ENCODE measurements at places on chromosomes 12 and 14. TPM values are rescaled to one million over a fixed set of nuclear protein-coding genes. Genes with fewer than 3 reads are reported as not detected.

- no peak for DNase-seq
Observed at GRCh38 chr12:948238-948637, 1.3 kb downstream of the RAD52 start.

HOXC4 gene
- total RNA-seq: 0.58 TPM

TMEM106C gene
- total RNA-seq: 13.1 TPM

MANSC4 gene
- not detected for total RNA-seq

- DNase-seq: no peak
Observed at GRCh38 chr14:71574976-71575375, 357.3 kb upstream of the RGS6 start.

GRCh38 chr14:50320283-50320682 is 8.2 kb downstream of the DMAC2L start:
- no peak for DNase-seq

DNA sequence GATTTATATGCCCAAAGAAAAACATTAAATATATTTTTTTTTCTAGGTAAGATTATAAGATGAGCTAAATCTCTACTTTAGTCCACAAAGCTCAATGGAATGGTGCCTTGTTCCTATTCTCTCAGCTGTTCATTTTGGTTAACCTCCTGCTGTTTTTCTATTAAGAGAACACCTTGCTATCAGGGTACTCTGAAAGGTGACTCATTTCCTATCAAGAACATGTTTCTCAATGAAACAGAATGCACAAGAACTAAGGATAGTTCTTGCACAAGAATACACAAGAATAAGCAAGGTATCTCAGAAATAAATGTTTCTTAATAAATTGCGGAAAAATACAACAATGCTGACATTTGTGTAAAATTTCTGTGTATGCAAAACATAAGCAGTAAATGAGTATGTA is 14.1 kb downstream of the ABCD2 start:
- no peak for DNase-seq

DNA sequence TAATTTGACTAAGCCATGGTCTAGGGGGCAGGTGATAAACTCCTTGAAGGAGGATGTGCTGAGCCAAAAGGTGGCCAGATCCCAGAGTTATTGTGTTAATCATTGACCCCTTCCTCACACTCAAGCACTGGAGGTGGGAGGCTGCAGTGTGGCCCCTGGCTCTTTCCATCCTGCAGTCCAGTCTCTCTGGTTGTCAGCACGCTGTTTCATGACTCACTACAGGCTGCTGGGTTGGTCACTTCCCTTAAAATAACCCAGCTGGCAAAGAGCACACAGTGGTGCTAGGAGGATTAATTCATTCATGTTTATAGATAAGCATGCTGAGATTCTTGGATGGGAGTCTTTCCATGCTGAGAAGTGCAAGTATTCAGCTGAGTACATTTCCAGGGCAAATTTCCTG is 228.9 kb downstream of the ANO2 start:
- DNase-seq: no peak

GRCh38 chr14:80602946-80603345 is 338.6 kb downstream of the CEP128 start:
- DNase-seq: no peak

GRCh38 chr12:131862600-131862993 is 31.8 kb upstream of the ULK1 start:
- DNase-seq: no peak

GRCh38 chr12:47367912-47368537 is 288.3 kb upstream of the AMIGO2 start:
- DNase-seq: no peak

DENND5B gene
- total RNA-seq: 0.19 TPM

GRCh38 chr14:92190768-92191167 is 69.0 kb downstream of the CPSF2 start:
- DNase-seq: no peak
